T-helper 2 cell treated with Interferon-gamma antibody and Interleukin-4, amounts not matched to agents 5 μg/mL and 100 μg/mL, for 36 hours (primary cell): ENCODE measurements at places on chromosomes 7 and 10.

DNA sequence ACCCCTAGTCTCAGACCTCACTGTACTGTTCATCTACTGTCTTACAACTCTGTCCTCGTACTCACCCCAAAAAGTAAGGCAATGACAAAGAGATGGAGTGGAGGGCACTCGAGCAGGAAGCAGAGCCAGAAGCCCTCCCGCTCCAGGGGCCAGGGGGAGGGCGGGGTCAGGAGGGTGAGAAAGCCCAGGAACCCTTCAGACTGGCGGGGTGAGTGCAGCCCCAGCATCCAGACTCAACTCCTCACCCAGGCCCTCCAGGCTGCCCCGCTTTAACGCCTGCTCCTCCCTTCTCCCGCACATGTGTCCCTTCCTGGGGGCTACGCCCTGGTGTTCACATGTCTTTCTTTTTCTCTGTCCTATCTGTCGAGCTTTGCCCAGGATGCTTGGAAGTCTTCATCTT is 66.1 kb downstream of the CALML3 start:
- H3K36me3 ChIP-seq: no peaks in the 10 kb centered on the region
- H3K27me3 ChIP-seq: peaks cover 20% of the 10 kb centered on the region
- H3K27ac ChIP-seq: no peak overlapping the region
- DNase-seq: no peak
- no peaks in the 10 kb centered on the region for H3K4me1 ChIP-seq

- no peaks in the 10 kb centered on the region for H3K36me3 ChIP-seq
- H3K27me3 ChIP-seq: no peaks in the 10 kb centered on the region
- H3K27ac ChIP-seq: no peak overlapping the region
- peaks cover 2% of the 10 kb centered on the region for H3K4me1 ChIP-seq
Measured at GRCh38 chr10:112139176-112139575, 44.4 kb downstream of the GPAM start.

- peaks cover 49% of the 10 kb centered on the region for H3K36me3 ChIP-seq
- no peak overlapping the region for H3K27ac ChIP-seq
- no peak for DNase-seq
Measured at GRCh38 chr7:158734861-158735260, 30.3 kb upstream of the NCAPG2 start.

DNA sequence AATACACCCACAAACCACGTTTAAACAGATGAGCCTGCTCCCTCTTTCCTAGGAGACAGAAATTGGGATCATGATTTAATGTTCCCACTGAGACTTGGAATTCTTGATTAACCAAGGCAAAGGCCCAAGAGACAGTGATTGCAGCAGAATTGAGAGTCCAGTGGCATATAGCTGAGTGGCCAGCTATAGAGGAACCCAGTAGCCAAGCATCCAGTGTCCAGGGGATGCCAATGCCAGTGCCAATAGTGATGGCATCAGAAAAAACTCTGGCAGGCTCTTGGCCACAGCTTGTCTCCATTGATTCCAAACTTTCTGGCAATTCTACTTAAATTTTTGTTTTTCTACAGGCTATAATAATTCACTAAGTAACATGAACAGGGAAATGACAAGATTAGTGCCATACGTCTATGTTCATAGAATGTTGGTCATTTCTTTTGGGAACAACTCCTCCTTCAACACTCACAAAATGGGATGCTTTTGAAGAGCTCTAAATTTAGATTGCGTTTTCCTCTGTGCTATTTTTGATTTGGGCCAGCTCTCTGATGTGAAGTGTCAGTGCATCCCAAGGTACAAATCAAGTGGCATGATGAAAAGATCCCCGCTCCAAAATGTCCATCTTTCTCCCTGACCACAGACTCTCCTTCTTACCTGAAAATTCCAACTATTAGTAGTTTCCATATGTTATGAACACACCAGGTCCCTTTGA is 83.1 kb upstream of the A1CF start:
- DNase-seq: no peak
- no peaks in the 10 kb centered on the region for H3K36me3 ChIP-seq
- H3K27me3 ChIP-seq: no peaks in the 10 kb centered on the region
- no peak overlapping the region for H3K27ac ChIP-seq
- H3K4me1 ChIP-seq: no peaks in the 10 kb centered on the region

DNA sequence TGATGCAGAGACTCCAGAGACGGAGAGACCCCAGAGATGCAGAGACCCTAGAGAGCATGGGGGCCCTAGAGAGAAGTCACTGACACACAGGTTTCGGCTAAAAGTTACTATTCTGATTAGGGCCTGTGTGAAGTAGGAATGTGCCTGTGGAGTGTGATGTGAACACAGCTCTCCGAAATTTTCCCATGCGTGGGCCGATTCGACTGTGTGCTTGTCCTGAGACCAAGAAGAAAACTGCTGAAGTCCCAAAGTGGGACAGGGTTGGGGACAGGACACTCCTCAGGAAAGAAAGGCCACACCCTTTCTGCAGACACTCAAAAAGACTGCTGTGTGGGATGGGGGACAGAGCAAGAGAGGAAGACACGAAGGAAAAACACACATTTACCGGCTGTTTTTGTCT is 533.5 kb downstream of the PTPRN2 start:
- H3K4me1 ChIP-seq: no peaks in the 10 kb centered on the region
- no peaks in the 10 kb centered on the region for H3K36me3 ChIP-seq
- H3K27me3 ChIP-seq: no peaks in the 10 kb centered on the region

DNA sequence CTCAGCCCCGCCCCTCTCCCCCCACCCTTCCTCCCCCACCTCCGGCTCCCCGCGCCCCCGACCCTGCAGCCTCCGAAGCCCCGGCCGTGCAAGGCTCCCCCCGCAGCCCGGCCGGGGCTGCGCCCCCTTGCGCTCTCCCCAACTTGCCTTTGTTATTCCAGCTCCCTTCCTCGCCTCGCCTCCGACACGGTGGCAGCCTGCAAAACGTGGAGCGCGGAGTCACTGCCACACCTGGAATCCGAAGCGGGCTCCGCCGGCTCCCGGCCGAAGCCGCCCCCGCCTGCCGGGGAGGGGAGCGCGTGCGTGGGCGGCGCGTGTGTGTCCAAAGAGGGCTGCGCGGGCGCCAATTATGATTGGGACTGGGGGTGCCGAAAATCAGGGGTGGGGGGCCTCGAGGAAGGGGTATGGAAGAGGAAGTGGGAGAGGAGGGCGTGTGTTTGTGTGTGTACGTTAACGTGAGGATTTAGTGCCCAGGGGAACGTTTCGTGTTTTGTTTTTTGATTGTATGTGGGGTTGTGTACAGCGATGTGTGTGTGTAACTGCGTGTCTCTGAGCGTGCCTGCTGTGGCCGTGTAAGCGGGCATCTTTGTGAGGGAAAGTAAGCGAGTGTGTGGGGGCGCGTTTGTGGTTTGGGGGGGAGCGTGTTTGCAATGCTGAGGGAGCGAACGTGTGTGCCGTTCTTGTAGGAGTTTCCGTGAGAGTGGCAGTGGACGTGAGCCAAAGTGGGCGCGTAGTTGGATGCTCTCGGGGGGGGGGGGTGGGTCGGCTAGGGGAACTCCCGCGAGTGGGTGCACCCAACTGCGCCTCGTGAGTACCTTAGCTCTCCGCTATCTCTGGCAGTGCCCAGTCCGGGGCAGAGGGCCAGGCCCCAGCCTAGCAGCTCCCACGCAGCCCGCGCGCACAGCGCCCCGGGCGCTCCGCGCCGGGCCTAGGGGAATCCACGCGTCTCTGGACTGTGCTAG is 1.2 kb upstream of the ZMIZ1 start:
- no peaks in the 10 kb centered on the region for H3K36me3 ChIP-seq
- peaks cover 42% of the 10 kb centered on the region for H3K4me1 ChIP-seq
- H3K27me3 ChIP-seq: peaks cover 18% of the 10 kb centered on the region
- H3K27ac ChIP-seq: peak overlapping the region; percentile 86
- DNase-seq: peak; percentile 80

GRCh38 chr10:11697718-11698527 is 44.3 kb upstream of the ECHDC3 start:
- no peak overlapping the region for H3K4me3 ChIP-seq
- H3K27me3 ChIP-seq: peaks cover 39% of the 10 kb centered on the region
- H3K36me3 ChIP-seq: no peaks in the 10 kb centered on the region

DNA sequence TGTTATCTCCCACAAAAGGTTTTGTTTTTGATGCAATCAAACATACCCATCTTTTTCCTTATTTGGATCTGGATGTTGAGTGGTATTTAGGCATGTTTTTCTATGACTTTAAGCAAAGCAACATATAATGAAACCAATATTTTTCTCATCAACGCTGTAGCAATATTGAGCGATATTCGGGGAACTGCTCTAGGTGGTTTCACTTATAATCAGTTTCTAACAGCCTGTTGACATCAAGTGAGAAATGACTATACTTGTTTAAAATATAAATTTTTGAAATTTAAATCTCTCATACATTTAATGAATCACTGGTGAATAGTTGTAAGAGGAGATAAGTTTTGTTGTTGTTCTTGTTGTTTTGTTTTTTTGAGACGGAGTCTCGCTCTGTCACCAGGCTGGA is 52.8 kb upstream of the CCAR1 start:
- H3K36me3 ChIP-seq: peaks cover 5% of the 10 kb centered on the region

- H3K4me3 ChIP-seq: no peak overlapping the region
- no peak overlapping the region for H3K27ac ChIP-seq
- no peaks in the 10 kb centered on the region for H3K36me3 ChIP-seq
- no peak for DNase-seq
Measured at GRCh38 chr10:110833234-110833940, 38.3 kb upstream of the PDCD4 start.

GRCh38 chr10:119439922-119440321 is 102.6 kb downstream of the RGS10 start:
- peaks cover 2% of the 10 kb centered on the region for H3K4me1 ChIP-seq
- no peak overlapping the region for H3K4me3 ChIP-seq
- no peaks in the 10 kb centered on the region for H3K27me3 ChIP-seq
- H3K36me3 ChIP-seq: peaks cover 28% of the 10 kb centered on the region

- no peak for DNase-seq
- H3K36me3 ChIP-seq: no peaks in the 10 kb centered on the region
- H3K27me3 ChIP-seq: no peaks in the 10 kb centered on the region
- H3K4me1 ChIP-seq: no peaks in the 10 kb centered on the region
- no peak overlapping the region for H3K4me3 ChIP-seq
Measured at GRCh38 chr7:149307775-149308501, 45.9 kb downstream of the ZNF783 start.

GRCh38 chr10:73577788-73578187 is 13.4 kb downstream of the USP54 start:
- no peaks in the 10 kb centered on the region for H3K36me3 ChIP-seq
- peaks cover 8% of the 10 kb centered on the region for H3K27me3 ChIP-seq
- no peaks in the 10 kb centered on the region for H3K4me1 ChIP-seq
- H3K27ac ChIP-seq: no peak overlapping the region
- DNase-seq: no peak
- no peak overlapping the region for H3K4me3 ChIP-seq

DNA sequence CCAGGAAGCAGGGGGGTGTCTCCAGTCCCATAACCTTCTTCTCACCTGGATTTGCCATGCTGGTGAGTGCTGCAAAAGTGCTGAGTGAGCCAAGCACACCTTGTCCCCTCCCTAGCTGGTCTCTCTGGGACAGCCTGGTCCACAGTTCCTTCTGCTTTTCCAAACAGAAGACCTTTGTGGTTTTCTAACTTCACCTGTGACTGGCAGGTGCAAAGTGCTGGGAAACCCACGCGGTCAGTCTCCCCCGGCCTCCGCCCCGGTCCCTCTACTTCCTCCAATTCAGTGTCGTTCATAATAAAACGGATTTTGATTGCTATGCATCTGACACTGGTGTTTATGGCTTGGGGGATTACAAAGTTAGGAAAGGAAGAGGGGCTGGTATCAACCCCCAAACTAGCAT is 37.1 kb downstream of the RBAK start:
- H3K27ac ChIP-seq: no peak overlapping the region
- no peaks in the 10 kb centered on the region for H3K4me1 ChIP-seq

DNA sequence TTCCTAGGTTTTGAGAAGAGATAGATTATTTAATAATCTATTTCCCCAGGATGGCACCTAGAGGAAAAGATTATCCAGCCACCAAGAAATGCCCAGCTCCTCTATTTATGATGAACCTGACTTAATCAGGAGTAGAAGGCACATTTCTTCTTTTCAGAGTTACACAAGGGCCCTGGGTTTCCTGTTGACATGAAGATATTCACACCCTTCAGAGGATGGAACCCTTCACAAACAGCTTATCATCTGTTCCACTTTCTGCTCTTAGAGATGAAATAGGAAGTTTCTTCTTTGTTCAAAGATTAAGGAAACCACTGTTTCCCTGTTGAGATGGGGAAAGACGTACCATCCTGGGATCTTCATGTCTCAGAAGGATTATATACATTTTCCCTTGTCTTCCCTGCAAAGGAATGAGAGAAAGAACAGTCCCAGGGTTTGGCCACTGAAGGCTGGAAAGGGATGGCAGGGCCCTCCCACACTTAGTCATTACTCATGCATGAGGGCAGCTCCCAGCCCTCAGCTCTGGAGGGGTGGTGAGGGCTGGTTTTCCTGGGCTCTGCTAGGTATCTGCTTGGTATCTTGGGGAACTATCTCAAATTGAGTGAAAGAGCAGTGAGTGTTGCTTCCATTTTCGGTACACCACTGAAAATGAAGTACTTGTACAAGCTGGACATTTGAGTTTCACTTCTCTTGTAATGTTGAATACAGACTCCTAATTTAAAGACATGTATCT is 64.0 kb downstream of the MTPAP start:
- no peak overlapping the region for H3K4me3 ChIP-seq
- H3K36me3 ChIP-seq: no peaks in the 10 kb centered on the region
- H3K27me3 ChIP-seq: no peaks in the 10 kb centered on the region
- H3K27ac ChIP-seq: no peak overlapping the region

DNA sequence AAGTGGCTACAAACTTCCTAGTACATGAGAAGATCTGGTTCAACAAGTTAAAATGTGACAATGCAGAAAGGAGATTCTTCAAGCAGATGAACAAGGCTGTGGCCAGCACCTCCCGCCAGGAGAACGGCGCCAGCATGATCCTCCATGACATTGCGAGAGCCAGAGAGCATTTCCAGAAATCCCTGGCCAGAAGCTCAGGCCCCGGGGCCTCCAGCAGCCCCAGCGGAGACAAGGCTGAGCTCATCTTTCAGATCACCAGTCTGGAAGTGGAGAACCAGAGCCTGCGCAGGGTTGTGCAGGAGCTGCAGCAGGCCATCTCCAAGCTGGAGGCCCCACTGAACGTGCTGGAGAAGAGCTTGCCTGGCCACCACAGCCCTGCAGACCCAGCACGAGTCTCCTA is 40.1 kb upstream of the ZNF273 start:
- DNase-seq: no peak
- no peak overlapping the region for H3K4me3 ChIP-seq
- no peaks in the 10 kb centered on the region for H3K36me3 ChIP-seq
- no peaks in the 10 kb centered on the region for H3K4me1 ChIP-seq

GRCh38 chr7:54689394-54690049 is 69.5 kb downstream of the SEC61G start:
- no peak overlapping the region for H3K27ac ChIP-seq
- no peak for DNase-seq
- H3K4me1 ChIP-seq: no peaks in the 10 kb centered on the region
- H3K36me3 ChIP-seq: no peaks in the 10 kb centered on the region
- no peaks in the 10 kb centered on the region for H3K27me3 ChIP-seq

GRCh38 chr10:59315465-59315864 is 46.9 kb downstream of the FAM13C start:
- no peak overlapping the region for H3K27ac ChIP-seq
- H3K36me3 ChIP-seq: no peaks in the 10 kb centered on the region
- DNase-seq: no peak
- H3K4me3 ChIP-seq: no peak overlapping the region
- no peaks in the 10 kb centered on the region for H3K4me1 ChIP-seq

- DNase-seq: no peak
- peaks cover 7% of the 10 kb centered on the region for H3K4me1 ChIP-seq
- H3K27ac ChIP-seq: no peak overlapping the region
- peaks cover 27% of the 10 kb centered on the region for H3K27me3 ChIP-seq
Measured at GRCh38 chr10:33189808-33190207, 144.7 kb downstream of the NRP1 start.

- H3K4me1 ChIP-seq: no peaks in the 10 kb centered on the region
- H3K4me3 ChIP-seq: no peak overlapping the region
Measured at GRCh38 chr7:30965883-30966282, 2.1 kb downstream of the GHRHR start.

GRCh38 chr10:78471326-78471722 is 437.7 kb downstream of the RPS24 start:
- H3K27ac ChIP-seq: no peak overlapping the region
- H3K4me3 ChIP-seq: no peak overlapping the region
- DNase-seq: no peak
- H3K27me3 ChIP-seq: no peaks in the 10 kb centered on the region
- no peaks in the 10 kb centered on the region for H3K4me1 ChIP-seq
